Breast epithelium (tissue), 4 donors: ENCODE measurements at places on chromosomes 6 and 20. TPM values are rescaled to one million over a fixed set of nuclear protein-coding genes. Genes with fewer than 3 reads are reported as not detected.

DNA sequence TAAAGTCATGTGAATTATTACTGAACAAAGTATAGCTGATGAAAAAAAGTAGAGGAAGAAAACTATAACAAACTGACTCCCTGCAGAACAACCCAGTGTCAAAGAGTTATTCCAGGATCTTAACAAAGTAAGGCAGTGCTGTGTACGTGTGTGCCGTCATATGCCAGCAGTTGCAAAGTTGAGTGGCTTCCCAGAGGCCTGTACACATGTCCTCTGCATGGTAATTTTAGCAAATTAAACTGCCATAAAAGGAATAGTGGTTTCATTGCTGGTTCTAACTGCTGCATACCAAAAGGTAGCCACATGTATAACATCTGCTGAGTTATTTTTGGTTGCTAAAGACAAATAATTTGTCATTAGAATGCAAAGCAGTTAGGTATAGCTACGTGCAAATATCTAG, 44.8 kb downstream of the RIPOR2 start:
- no peak for DNase-seq

DNA sequence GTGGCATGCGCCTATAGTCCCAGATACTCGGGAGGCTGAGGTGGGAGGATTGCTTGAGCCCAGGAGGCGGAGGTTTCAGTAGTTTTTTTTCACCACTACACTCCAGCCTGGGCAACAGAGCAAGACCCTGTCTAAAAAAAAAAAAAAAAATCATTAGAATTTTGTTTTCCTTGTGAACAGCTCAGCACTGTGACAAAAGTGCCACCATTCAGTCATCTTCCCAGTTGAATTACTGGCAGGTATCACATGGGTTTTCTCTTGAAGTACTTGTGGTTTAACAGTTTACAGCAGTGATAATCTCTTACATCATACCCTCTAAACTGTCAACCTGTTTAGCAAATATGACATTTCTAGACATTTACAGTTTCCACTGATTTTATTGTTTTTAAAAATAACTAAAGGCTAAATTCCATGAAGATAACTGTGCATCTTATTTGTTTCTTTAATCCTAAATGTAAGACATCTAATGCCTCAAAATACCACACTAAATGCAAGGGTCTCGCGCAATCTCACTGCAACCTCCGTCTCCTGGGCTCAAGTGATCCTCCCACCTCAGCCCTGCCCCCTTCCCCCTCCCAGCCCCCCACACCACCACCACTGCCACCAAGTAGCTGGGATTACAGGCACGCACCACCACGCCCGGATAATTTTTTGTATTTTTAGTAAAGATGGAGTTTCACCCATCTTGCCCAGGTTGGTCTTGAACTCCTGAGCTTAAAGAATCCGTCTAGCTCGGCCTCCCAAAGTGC, 7.0 kb downstream of the TRPC4AP start:
- DNase-seq = no peak

- DNase-seq = no peak
Observed at GRCh38 chr20:57616143-57616951, 3.9 kb downstream of the ZBP1 start.

- no peak for DNase-seq
Observed at GRCh38 chr6:134373282-134373922, 55.5 kb upstream of the SGK1 start.

GRCh38 chr6:40524797-40525585, 62.2 kb downstream of the LRFN2 start:
- no peak for DNase-seq

DNA sequence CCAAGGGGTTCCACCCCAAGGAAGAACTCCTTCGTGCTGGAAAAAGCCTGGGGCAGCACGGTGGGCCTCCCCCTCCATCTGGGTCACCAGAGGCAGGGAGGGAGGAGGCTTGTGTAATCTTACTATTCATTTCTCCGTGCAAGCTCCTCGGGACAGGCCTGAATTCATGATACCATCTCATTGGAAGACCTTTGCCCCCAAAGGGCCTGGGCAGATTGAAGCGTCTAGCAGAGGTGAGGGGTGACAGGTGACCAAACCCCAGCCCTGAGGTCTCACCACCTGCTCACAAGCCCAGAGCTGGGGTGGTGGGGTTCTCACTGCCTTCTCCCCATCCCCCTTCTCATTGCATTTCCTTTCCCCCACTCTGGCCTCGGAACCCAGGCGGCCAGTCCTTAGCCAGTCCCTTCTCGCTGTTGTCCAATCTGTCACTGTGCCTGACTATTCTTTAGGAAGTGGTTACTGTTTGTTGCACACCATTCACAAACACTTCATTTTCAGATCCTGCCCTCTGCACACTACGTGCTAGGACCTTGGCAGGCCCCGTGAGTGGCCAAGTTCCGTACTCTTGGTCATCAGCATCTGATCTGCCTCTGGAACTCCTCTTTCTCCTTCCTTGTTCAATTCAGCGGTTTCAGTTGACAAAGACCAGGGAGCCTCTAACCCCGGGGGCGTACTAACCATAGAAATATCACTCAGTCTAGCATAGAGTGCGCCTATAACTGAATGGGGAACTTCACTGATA, 137.1 kb downstream of the LY86 start:
- DNase-seq = no peak

GRCh38 chr6:134826889-134827737, 122.8 kb downstream of the ALDH8A1 start:
- peak; percentile 78 for DNase-seq

DNA sequence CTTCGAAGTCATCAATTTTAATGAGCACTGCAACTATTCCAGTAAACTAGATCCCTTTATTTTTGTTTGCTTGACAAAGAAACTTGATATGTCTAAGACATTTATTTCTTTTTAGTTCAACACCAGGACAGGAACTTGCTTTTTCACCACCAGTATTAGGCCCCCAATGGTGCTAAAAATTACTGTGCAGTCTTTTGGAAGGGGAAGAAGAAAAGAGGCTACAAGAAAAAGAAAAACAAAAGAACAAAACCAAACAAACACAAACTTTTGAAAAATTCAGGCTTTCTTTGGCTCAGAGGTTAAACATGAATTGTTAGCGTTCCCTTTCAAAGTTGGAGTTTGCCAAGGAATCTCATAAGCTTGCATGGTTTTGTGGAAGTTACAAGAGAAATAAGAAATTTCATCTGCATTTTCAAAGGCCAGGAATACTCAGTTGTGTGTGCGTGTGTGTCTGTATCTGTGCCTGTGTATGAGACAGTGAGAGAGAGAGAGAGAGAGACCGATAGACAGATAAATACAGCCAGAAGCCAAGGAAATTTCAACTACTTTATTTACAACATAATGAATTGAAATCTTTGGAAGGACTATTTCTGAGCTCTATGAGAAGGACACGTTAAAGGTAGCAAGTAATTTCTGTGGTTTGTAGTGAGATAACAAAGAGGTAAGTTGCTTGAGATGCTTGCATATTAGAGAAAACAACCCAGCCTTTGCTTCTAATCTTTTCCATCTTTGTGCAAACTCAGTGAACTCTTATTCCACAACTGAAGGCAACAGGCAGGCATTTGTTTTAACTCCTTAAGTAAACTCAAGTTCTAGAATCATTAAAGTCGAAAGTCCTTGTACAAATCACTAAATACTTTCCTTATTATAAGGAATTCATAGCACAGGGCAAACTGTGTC, 171.0 kb upstream of the CITED2 start:
- DNase-seq = no peak

DNA sequence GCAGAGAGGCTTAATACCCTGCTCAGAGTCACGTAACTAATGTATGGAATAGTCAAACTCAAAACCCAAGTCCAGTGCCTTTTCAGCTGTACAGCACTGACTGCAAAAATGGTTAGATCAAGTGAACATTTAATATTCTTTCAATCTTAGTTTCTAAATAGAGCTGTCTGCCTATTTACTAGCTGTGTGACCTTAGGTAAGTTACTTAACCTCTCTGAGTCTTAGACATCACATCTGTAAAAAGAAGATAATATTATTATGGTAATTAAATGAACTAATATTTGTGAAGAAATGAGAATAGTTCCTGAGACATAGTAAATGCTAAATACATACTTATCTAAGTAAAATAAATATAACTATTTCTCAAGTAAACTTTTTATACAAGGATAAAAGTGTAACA, 235.5 kb downstream of the SAMD5 start:
- DNase-seq = no peak

DNA sequence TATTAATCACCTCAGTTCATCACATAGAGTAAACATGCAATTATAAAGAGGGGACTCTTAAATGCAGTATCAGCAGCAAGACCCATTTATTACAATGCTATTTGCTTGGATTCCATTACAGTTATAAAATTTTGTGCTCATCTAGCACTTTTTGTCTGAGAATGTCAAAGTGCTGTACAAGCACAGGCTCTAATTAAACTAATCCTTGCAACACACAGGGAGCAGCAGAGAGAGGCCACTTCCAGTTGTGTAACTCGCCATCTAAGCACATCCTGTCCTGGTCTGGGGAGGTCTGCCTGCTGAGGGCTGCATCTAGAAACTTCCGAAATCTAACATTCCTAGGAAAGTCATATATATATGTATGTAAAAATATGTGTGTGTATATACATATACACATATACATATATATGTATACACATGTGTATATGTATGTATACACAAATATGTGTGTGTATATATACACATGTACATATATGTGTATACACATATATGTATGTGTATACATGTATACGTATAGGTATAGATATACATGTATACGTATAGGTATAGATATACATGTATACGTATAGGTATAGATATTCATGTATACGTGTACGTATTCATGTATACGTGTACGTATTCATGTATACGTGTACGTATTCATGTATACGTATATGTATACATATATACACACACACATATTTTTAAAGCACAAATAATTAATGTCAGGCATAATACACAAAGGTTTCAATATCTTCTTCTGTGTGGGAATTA, 136.4 kb upstream of the JARID2 start:
- no peak for DNase-seq

DNA sequence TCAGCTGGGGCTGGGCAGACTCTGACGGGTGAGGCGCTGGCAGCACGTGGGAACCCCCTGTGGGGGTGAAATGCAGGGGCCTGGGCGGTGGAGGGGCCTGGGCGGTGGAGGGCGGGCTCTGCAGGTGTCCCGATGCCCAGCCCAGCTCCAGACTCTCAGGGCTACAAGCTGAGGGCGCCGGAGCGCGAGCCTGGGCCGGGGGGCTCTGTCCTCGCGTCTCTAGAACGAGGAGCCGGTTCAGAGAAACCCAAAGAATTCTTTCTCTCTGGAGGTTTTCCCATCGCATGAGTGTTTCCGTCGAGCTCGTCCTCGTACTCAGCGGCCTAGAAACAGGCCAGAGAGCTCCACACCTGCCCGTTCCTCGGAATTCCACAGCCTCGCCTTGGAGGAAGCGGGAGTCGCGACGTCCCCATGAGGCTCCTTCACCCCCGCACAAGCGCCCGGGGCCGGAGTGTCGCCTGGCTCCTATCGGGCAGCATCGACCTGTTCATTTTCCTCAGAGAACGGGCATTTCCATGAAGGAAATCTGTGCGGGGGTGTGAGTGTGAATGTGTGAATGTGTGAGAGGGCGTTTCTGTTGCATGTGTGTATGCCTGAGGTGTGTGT, 76.9 kb downstream of the SMOC2 start:
- no peak for DNase-seq

GRCh38 chr20:58084966-58085365, 143.5 kb downstream of the ANKRD60 start:
- no peak for DNase-seq

GRCh38 chr6:76247527-76247926, 175.1 kb upstream of the IMPG1 start:
- DNase-seq = no peak

DNA sequence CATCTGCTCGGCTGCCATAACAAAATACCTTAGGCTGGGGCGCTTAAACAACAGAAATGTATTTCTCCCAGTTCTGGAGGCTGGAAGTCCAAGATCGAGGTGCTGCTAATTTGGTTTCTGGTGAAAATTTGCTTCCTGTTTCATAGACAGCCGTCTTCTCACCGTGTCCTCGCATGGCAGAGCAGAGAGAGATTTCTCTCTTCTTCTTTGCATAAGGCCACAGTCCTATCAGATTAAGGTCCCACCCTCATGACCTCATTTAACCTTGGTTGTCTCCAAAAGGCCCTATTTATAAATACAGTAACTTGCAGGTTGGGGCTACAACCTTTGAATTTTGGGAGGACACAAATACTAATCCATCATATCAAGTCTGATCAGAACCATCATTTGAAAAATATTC, 544.3 kb downstream of the KIF16B start:
- DNase-seq = no peak

- DNase-seq = no peak
Observed at GRCh38 chr20:15851576-15852215, 721.6 kb downstream of the KIF16B start.

GRCh38 chr20:16672299-16672698, 57.5 kb upstream of the SNRPB2 start:
- no peak for DNase-seq

DNA sequence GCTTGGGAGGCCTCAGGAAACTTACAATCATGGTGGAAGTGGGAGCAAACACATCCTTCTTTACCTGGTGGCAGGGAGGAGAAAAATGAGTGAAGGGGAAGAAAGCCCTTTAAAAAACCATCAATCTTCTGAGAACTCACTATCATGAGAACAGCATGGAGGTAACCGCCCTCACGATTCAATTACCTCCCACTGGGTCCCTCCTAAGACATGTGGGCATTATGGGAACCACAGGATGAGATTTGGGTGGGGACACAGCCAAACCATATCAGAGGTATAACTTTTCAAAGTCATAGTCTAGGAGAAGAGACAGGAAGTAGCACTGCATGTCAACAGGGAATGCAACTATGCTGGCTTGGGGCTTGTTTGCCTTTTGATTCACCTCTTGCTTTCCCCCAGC, 59.9 kb upstream of the DTNBP1 start:
- no peak for DNase-seq

Gene CST5
- not detected for total RNA-seq

Gene PSORS1C1
- total RNA-seq = 2.0 TPM

Gene MRPS26
- 50.8 TPM for total RNA-seq

Gene SPATS1
- not detected for total RNA-seq

Gene ZNF831
- 0.48 TPM for total RNA-seq

Gene CLVS2
- not detected for total RNA-seq

Gene ZNF391
- 5.9 TPM for total RNA-seq

Gene CSTF1
- total RNA-seq = 35.7 TPM

Gene RIPOR2
- 13.8 TPM for total RNA-seq

Gene CEBPB
- total RNA-seq = 149 TPM

Gene SLC22A1
- total RNA-seq = 3.2 TPM

Gene KIAA1755
- total RNA-seq = 2.1 TPM
